Right atrium auricular region (tissue), 2 donors: ENCODE measurements at places on chromosomes 16 and 17.

- DNase-seq = no peak
Measured at GRCh38 chr16:88691129-88691813, 5.0 kb upstream of the SNAI3 start.

GRCh38 chr16:88455610-88456355 lies 2.7 kb downstream of the ZFPM1 start:
- no peak for DNase-seq

- DNase-seq = no peak
Measured at GRCh38 chr17:4516735-4517134, 18.1 kb downstream of the SPNS2 start.

GRCh38 chr16:84690088-84690819 lies 9.5 kb upstream of the USP10 start:
- no peak for DNase-seq

- DNase-seq = no peak
Measured at GRCh38 chr17:78723001-78723796, 58.9 kb downstream of the CYTH1 start.

GRCh38 chr17:66576473-66576872 lies 258.4 kb upstream of the CACNG5 start:
- DNase-seq = no peak

- no peak for DNase-seq
Measured at GRCh38 chr16:84072014-84072413, 29.4 kb upstream of the SLC38A8 start.

- DNase-seq = no peak
Measured at GRCh38 chr16:80158766-80159165, 382.0 kb upstream of the DYNLRB2 start.

DNA sequence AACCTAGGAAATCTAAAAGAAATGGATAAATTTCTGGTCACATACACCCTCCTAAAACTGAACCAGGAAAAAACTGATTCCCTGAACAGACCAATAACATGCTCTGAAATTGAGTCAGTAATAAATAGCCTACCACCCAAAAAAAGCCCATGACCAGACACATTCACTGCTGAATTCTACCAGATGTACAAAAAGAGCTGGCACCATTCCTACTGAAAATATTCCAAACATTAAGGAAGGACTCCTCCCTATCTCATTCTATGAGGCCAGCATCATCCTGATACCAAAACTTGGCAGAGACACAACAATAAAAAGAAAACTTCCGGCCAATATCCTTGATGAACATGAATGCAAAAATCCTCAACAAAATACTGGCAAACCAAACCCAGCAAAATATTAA lies 52.9 kb downstream of the TTC19 start:
- DNase-seq = no peak

DNA sequence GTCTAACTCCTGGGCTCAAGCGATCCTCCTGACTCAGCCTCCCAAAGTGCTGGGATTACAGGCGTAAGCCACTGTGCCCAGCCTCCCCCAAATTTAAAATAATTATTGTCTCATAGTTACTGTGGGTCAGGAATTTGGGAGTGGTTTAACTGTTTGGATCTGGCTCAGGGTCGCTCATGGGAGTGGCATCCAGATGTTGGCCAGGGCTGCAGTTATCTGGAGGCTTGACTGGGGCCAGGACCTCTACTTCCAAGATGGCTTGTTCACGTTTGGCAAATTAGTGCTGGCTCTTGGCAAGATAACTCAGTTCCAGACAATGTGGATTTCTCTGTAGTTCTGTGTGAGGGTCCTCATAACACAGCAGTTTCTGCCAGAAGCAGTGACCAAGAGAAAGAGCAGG lies 8.0 kb downstream of the TEN1 start:
- no peak for DNase-seq

DNA sequence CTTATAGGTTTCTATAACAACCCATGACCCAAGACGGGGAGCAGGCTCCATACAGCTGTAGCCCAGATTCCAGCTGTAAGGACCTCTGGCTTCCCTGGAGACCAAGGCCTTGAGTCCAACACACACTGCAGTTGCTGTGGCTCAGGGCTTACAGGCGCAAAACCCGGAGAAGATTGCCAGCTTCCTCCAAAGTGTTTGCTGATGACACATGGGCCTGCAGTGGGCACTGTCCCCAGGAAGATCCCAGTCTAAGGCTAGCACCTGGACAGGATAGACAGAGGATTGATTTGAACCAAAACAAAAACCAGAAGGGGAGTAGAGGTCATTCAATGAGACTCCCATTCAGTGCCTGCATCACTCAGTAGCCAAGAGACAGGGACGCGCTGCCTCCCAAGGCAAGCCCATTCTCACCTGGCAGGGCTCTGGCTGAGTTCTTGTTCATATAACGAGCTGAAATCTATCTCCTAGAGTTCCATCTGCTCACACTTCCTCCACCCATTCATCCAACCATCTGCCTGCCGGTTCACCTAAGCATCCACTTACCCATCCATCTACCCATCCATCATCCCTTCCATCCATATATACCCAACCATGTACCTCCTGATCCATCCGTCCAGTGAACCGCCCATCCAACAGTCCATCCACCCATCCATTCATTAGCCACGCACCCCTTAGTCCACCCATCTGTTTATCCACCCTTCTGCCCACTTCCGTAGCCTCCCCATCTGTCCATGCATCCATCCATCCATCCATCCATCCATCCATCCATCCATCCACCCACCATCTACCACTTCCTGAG lies 10.2 kb downstream of the RAB11FIP4 start:
- no peak for DNase-seq

- no peak for DNase-seq
Measured at GRCh38 chr17:43134774-43135453, 9.8 kb upstream of the BRCA1 start.

GRCh38 chr17:77497578-77497934 lies 356.8 kb downstream of the SEC14L1 start:
- no peak for DNase-seq

DNA sequence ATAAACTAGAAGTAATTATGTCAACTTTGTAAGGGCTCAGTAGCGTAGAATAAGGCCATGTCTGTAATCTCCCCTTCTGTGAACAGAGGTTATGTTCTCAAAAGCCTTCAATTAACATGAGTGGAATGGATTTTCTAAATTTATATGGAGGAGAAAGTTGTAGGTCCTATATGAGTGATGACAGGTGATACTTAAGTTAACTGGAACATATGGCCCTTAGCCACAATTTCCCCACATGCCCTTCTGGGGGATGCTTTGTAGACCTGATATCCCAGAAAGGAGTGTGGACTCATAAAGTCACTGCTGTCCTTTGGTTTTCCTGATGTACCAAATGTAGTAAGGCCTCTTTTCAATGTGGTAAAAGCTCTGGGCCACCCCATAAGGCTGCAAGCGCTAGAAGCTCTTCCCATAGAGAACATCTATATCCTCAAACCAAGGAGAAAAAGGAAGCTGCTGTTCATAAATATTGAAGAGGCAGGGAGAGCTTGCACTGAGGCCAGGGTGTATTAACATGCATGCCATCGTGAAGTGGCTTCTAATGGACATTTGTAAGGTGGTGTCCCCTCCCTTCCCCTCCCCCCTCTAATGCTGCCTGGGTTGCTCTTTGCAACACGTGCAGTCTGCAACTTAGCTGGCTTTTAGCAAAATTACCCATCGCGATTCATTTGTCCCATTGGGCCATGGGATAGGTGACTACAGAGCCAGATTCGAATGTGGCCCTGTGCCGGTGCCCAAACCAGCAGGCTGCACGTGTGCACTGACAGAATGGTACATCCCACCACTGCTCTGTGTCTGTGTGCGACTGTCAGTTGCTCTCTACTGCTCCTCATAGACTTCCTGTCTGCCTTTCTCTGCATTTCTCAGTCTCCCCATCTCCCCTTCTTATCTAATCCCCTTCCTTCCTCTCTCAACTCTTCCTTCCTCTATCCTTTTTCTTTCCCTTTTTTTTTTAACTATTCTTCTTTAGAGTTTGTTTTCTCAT lies 269.0 kb downstream of the WWOX start:
- no peak for DNase-seq

GRCh38 chr17:8173871-8174322 lies 2.3 kb downstream of the TMEM107 start:
- no peak for DNase-seq

DNA sequence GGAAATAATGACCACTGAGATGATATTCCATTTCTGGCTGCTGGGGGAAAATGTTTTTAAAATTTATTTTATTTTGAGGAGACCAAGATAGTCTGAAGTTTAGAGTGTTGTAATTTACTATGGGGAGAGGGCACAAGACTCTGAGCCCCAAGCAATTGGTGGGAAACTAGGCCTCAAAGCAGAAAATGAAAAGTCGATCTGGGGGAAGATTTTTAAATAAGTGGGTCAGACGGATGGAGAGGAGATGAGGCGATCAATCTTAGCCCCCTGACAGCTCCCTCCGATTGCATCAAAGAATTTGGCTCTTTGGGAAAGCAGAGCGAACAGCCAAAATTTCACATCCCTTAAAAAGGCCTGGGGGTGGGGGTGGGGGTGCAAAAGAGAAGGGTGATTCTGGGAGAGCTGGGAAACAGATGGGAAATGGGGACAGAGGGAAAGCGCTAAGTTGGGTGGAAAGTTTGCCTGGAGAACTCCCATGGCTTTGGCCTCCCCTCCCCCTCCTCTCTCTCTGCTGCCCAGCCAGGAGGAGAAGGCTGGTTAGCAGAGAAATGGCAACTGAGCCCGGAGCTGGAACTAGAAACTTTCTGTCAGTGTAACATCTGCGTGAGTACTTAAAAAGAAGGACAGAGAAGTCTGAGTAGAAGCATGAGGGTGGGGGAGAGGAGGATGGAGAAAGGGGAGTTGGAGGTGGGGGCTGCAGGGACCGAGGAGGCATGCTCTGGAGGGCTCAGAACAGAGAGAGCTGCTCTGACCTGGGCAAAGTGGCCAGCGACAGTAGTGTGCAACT lies 1.4 kb upstream of the HOXB2 start:
- no peak for DNase-seq

DNA sequence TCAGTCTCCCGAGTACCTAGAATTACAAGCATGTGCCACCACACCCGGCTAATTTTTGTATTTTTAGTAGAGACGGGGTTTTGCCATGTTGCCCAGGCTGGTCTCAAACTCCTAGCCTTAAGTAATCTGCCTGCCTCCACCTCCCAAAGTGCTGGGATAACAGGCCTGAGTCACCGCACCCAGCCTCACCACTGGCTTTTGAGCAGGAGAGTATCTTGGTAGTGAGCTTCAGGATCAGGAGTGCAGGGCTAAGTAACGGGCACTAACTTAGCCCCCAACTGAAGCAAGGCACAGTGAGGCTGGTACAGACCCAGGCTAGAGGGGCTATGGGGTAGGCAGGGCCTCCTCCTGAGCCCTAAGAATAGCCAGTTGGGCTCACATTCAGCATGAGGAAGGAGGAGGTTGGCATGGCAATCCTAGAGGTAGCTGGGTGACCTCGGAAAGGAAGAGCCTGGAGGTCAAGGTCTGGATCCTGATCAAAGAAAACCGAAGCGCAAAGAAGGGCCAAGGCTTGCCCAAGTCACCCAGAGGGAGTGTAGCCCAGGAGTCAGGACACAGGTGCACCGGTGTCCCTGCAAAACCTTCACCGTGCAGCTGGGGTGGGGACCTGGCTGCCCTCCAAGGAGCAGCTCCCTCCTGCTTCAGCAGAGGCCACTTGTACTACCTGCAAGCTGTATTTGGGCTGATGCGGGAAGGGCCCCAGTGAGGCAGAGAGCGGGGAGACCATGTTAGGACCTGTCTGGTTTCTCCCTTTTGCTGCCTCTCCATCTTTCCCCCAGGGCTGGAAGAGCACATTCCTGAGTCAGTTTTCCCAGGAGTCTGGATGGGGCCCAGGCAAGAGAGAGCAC lies 1.3 kb upstream of the ADGRG5 start:
- DNase-seq = peak; percentile 44

DNA sequence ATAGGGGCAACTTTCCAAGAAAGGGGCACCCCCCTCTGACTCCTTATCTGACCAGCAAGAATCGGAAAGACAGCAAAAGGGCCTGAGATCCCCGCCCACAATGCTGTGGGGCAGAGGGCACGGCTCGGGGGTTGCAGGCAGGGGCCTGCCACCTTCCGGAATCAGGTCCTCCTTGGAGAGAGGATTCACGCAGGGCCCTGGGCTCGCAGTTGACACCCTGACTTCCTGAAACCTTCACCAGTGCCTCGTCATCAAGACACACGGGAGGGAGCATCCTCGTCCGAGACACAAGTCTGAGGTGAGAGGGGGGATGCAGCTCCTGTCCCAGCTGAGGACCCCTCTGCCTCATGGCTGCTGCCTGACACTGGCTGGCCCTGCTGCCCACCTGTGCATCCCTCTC lies 81.2 kb downstream of the LMF1 start:
- no peak for DNase-seq

DNA sequence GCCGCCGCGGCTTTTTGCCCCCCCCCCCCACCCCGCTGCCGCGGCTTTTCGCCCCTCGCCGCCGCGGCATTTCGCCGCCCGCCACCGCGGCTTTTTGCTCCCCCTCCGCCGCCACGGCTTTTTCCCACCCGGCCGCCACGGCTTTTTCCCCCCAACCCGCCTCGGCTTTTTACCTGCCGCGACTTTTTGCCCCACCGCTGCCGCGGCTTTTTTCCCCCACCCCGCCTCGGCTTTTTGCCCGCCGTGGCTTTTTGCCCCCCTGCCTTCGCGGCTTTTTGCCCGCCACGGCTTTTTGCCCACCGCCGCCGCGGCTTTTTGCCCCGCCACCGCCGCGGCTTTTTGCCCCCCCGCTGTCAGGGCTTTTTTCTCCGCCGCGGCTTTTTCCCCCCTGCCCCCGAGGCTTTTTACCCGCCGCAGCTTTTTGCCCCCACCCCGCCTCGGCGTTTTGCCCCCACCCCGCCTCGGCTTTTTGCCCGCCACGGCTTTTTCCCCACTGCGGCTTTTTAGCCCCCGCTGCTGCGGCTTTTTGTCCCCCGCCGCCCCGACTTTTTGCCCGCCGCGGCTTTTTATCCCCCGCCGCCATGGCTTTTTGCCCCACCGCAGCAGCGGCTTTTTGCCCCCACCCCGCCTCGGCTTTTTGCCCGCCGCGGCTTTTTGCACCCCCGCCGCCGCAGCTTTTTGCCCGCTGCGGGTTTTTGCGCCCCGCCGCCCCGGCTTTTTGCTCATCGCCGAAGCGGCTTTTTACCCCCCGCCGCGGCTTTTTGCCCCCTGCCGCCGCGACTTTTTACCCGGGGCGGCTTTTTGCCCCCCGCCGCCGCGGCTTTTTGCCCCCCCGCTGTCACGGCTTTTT lies 527.8 kb upstream of the WSB1 start:
- no peak for DNase-seq

GRCh38 chr16:84043486-84044117 lies 1.0 kb upstream of the SLC38A8 start:
- DNase-seq = no peak

DNA sequence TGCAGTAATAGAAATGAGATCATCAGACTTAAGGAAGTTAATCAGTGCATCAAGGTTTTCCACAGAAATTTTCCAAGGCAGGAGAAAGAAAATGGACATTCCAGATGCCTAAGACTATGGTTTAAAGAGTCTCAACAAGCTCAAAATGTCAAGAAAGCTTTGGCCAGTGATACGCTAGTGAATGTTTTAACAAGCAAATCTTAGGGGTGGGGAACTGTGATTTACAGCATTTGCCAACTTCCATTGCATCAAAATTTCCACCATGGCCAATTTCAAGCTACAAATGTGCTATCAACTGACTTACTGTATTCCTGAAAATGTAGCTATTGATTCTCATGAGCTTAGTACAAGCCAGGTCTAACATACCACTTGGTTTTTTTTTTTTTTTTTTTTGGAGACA lies 82.4 kb upstream of the CLEC3A start:
- DNase-seq = no peak
